ENCODE measurements at places on chromosomes 4 and X. TPM values are rescaled to one million over a fixed set of nuclear protein-coding genes. Genes with fewer than 3 reads are reported as not detected.

The PCDH10 gene
- total RNA-seq, result 0.11 TPM

The HSD17B13 gene
- 0.03 TPM for total RNA-seq

The GATA1 gene
- total RNA-seq, result not detected

The SUPT20HL1 gene
- not detected for total RNA-seq

The CXorf38 gene
- 12.4 TPM for total RNA-seq

The NSUN7 gene
- 0.26 TPM for total RNA-seq

The RPA4 gene
- total RNA-seq, result 0.24 TPM

Data from A549 treated with AZD2906 at 1 μM for 4 hours (cell line).